Progenitor cell of endocrine pancreas (in vitro differentiated cells): ENCODE measurements at places on chromosomes 16 and 17.

GRCh38 chr16:10205688-10206087, 23.5 kb upstream of the GRIN2A start:
- no peak for DNase-seq

DNA sequence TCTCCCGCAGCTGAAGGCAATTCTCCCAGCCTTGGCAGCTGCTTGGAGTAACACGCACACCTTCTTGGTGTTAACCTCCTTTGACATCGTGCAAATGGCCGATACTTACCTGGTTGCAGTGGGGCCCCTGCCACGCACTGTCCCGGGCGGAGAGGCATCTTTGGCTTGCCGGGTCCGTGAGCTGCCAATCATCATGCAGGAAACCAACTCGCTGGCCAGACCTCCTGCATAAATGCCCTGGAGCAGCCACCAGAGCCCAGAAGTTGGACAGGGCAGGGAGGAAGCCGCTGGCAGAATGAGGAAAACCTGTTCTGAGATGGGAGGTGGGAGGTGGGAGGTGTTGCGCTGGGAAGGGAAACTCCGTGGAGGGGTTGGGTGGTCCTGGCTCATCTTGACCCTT, 41.7 kb upstream of the CREBBP start:
- DNase-seq, result no peak

- DNase-seq, result peak; percentile 68
Measured at GRCh38 chr16:29995324-29995910, at the start of gene HIRIP3. Gene HIRIP3, minus strand, starts transcription at chr16:29995617. Its CDS starts 12 bp downstream, at chr16:29995605.

DNA sequence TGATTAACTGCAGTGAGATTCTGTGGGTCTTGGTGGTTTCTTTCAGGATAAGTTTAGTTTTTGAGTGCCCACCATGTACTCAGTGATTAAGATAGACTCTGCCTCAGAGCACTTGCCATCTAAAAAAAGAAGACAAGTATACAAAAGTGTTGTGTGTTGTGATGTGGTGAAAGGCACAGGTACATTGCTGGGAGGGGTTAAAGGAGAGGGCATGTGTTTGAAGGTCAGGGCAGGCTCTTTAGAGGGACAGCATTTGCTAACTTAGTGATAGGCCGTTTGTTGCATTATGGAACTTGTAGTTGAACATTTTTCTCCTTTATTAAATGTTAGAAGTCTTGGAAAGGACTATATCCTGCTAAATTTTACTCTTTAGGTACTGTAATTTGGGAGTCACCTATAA, 26.5 kb downstream of the SF3B3 start:
- DNase-seq, result no peak

- DNase-seq, result no peak
Measured at GRCh38 chr17:81476097-81476496, 36.5 kb downstream of the ACTG1 start.

DNA sequence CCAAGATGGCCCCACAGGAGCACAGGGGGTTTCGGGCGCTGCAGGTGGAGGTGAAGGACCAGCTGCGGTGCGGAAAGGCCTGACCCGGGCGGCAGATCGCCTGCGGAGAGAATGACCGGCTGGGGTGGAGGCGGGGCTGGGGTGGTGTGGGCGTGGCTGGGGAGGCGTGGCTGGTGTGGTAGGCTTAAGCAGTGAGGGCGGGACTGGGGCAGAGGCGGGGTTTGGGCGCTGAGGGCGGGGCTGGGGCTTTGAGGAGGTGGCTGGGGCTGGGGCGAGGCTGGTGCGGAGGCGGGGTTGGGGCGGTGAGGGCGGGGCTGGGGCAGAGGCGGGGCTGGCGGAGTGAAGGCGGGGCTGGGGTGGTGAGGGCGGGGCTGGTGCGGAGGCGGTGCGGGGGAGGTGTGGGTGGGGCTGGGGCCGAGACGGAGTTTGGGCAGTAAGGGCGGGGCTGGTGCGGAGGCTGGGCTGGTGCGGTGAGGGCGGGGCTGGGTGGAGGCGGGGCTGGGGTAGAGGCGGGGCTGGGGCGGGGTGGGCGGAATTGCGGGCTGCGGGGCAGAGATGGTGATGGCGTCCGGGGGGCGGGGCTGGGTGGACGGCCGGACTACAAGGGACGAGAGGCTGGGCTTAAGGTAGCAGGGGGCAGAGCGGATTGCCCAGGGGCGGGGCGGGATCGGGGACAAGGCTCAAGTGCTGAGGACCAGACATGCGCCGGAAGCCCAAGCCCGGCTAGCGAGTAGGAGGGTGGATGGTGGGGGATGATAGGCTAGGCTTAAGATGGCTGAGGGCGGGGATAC, 9.9 kb upstream of the GSDMA start:
- DNase-seq, result peak; percentile 93

GRCh38 chr17:77264617-77265230, 124.0 kb downstream of the SEC14L1 start:
- DNase-seq, result no peak

DNA sequence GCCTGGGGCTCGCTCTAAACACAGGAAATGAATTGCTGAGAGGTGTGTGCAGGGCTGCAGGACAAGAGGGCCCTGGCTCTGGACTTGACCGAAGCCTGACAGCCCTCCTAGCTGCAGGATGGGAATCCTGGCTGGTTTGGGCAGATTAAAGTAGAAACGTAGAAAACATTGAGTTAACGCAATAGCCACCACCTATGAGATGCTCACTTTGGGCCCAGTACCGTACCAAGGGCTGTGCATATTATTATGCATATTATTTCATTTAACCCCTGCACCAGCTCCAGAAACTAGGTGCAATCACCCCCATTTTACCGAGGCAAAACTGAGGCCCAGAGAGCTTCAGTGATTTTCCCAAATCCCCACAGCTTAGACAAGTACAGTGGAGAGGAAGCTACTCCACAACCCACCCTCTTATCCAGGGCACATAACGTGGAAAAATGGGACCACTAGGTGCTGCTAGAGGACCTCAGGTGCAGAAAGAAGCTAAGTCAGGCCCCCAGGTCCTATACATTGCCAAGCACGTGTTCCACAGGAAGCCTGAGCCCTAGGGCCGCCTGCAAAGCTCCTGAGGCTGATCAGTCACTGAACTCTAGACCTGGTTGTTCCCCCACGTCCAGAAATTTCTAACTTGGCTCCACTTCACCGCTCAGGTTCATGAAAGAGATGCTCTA, 79.2 kb downstream of the MYH11 start:
- DNase-seq, result peak; percentile 10

GRCh38 chr17:19338031-19338990, 24.2 kb downstream of the B9D1 start:
- DNase-seq, result peak; percentile 57

- DNase-seq, result no peak
Measured at GRCh38 chr17:74703311-74703710, 9.4 kb downstream of the CD300LF start.

GRCh38 chr16:84143784-84144199, 1.2 kb downstream of the HSDL1 start:
- DNase-seq, result no peak

DNA sequence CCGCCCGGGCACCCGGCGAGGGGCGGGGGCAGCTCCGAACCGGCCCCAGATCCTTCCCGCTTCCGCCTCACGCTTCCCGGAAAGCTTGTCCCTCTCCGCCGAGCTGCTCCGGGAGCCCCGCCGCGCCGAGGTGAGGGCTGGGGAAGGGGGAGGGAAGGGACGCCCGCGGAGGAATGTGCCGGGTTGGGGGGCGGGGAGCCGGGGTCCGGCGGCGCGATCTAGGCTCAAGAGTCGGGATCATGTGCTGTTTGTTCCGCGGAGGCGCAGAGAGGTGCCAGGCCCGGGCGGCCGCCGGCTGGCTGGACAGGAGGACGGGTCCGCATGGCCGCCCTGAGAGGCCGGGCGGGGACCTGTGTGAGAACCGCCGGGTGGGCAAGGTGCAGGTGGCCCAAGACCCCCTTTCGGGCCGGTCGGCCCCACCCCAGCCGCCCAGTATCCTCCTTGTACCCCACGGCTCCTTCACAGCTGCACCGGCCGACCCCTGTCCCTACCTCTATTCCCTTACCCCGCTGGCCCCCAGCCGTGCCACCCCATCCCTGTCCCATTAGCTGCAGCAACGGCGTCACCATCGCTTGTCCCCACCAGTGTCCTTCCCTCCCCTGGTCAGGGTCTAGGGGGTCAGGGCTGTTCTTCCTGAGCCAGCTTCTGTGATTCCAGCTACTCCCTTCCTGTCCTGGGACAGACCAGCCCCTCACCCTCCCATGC, 429 bp downstream of the KIF1C start:
- peak; percentile 64 for DNase-seq

GRCh38 chr16:66194866-66195265, 171.6 kb upstream of the CDH5 start:
- no peak for DNase-seq

GRCh38 chr17:81067391-81067811, 32.5 kb downstream of the BAIAP2 start:
- DNase-seq, result no peak

DNA sequence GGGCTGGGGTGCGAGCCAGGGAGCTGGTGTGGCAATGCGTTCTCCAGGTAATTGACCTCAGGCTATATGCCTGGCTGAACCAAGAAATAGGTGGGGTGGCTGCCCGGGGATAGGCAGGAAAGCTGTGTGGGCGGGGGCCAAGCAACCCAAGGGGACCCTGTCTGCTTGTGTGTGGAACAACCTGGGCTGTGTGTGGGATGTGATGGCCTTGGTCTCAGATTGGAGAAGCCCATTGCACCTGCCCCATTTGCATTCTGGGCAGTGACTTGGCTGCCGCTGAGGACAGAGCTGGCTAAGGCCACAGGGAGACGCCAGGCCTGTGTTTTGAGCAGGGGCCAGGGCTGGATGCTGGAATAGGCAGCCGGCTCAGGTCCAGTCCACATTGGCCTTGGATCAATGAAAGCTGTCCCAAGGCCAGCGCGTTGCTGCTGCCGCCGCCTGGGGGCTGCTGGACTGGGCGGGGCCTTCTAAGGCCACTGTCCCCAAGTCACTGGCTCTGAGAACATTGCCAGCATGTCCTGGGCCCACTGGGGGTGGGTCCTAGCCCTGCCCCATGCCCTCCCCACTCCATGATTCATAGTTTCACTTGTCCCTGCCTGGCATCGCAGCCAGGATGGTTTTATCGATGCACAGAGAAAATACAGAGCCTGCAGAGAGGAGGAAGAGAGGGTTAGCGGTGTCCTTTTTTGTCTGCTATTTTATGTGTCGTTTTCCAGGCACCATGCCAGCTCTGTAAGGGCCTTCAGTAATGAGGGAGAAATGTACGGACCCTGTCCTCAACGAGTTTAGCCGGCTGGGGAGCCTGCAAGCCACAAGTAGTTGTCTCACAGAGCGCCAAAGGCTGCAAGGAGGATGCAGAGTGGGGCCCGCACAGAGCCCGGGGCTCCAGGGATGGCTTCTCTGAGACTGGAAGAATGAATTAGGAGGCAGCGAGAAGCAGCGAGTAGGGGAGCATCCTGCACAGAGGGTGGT, 43.9 kb downstream of the NKD1 start:
- no peak for DNase-seq

DNA sequence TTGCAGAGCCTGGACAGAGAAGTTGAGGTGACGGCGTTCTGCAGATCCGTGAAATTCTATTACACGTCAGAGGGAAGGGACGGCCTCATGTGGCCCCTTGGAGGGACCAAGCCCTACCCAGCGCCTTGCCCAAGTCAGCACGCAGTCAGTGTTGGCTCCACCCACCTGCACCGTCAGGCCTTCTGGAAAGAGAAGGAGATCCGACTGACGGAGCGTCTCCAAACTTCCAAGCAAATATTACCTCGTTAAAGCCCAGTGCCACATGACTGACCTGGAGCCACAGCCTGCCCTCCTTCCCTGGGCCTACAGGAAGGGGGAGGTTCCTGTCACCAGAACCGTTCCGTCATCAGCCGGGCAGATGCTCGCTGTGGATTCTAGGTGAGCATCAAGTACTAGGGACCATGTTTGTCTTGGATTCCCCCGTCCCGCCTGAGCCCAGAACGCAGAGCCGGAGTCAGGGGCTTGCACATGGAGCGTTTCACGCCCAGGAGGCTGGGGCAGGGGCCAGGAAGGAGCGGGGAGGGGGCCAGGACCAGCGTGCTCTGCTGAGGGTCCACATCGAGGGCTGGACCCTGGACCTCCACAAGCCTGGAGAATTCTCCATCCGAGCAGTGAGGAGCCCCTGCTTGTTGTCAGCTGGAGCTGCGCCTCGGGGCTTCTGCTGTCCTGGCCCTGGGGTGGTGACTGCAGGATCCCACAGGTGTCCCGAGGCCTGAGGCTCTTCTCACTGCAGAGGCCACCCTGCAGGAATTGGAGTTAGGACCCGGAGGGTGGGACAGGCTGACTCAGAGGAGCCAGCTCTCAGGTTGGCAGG, 22.6 kb upstream of the METRNL start:
- no peak for DNase-seq

DNA sequence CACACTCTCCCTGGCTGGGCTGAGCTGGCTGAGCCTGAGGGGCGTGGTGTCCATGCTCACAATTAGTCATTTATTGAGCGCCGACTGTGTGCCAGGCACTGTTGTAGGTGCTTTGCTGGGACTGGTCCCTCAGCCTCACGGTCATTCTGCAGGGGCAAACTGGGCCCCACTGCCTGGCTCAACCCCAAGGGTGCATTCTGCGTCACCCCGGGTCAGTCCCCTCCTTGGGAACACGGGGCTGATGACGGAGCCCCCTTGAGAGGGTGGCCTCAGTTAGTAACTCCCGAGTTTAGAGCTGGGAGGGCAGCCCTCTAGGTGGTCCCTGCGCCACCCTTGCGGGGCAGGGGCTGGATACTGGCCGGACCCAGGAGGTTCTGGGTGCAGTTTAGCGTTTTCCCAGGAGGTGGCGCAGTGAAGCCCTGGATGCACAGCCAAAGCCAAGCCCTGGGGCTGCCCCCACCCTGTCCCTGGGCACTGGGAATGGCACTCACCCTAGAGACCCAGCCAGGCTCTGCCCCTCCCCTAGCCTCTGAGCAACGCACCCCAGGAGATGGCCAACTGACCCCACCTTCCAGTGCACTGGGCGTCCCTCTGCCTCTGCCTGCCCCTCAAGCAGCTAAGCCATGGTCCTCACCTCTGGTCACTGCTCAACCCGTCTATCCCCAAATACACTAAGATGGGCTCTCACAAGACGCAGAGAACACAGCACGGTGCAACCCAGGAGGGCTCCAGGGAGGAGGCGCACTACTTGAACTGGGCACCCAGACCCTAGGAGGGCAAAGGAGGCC, 243.2 kb upstream of the GSE1 start:
- DNase-seq, result peak; percentile 65

DNA sequence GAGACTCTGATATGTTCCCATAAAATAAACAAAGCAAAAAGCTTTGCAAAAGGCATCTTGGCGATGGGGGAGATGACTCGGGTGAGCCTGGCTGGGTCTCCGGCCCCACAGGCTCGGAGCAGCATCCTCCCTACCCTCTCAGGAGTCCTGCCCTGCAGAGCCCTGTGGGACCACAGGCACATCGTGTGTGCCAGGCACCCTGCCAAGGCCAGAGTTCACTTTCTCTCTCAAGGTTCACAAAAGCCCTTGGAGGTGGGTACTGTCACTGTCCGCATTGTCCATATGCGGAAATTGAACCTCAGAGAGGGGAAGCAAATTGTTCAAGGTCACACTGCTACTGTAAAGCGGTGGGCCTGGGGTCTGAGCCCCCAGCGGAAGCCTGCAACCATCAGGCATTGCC, 48.5 kb downstream of the CRISPLD2 start:
- no peak for DNase-seq

GRCh38 chr16:21156767-21157467, 1.6 kb upstream of the LDAF1 start:
- DNase-seq, result peak; percentile 22
